ENCODE measurements at places on chromosomes 11 and 22.

- peak; percentile 51 for DNase-seq
Observed at GRCh38 chr11:15920856-15921629, 435.3 kb downstream of the SOX6 start.

- no peak for DNase-seq
Observed at GRCh38 chr11:125061281-125061680, 1.8 kb upstream of the SLC37A2 start.

GRCh38 chr11:10539339-10539738 lies 1.6 kb downstream of the RNF141 start:
- DNase-seq = no peak

DNA sequence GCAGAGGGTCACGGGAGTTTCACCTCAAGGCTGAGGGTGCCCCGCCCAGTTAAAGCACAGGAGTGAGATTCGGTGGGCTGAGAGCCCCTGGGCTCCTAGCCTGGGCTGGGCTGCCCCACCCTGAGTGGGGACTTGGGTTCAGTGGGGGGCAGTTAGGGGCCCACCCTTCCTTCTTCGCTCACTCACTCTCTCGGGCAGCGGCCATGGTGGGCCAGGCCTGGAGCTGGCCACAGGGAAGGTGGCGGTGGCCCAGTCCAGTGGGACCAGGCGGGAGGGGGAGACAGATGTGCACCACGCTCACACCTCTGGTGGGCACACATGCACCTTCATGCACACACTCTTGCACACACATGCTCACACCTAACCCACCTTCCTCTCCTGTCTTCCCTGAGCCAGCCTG lies 6.1 kb downstream of the FLRT1 start:
- DNase-seq = no peak

- DNase-seq = peak; percentile 96
Observed at GRCh38 chr11:132874638-132875037, 657.7 kb downstream of the OPCML start.

GRCh38 chr11:105298630-105299029 lies 159.1 kb upstream of the CARD18 start:
- peak; percentile 35 for DNase-seq

DNA sequence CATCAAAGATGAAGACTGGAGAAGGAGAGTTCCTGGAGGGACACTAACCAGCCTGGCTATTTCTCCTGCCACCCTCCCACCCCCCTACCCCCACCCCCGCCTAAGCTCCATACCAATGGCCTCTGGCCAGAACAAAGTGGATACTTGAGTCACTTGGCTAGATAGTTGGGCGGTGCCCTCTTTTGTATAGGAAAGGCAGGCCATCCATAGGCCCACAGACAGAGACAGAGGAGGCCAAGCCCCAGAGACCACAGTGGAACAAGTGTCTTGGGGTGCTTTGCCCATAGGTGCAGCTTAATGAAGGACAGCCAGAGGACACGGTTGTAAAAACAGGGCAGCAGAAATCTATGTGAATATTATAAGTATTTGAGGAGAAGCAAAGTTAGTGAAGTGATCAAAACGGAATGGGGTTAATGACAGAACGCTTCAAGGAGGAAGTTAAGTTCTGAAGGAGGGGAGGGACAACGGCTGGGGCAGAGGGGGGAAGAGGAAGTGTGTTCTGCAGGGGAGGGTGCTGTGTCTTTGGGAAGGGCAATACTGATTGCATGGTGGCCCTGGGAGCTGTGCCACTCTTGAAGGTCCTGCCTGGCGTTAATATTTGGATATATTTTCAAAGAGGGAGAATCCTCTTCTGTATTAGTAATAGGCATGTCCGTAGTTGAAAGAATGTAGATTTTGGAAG lies 32.7 kb downstream of the FLI1 start:
- no peak for DNase-seq

DNA sequence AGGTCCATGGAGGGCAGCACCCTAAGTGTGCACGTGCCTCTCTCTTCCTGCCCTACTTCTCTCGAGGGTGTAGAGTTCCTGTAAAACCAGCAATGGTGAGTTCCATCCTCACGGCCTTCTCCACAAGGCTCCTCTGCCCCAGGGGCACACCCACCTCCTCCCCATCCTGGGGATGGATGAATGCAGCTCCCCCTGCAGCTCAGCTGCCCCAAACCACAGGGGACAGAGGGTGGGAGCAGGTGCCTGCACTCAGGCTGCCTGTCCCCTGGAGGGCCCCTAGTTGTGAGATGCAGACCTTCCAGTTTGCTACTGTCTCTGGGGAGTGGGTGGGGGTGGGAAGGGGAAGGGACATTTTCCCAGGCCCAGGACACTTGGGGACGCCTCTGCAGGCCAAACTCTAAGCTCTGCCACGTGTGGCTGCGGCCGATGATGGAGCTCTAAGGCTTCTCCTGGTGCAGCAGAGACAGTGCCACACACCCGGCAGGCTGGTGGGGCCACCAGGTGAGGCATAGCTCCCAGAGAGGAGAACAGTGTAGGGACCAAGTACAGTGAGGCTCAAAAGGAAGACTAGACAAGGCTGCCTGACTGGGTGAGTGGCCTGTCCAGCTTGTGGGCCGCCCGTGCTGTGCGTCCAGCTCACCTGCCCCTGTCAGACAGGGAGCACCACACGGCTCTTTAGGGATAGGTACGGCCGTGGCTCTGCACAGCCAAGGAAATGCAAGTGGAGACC lies 540.9 kb downstream of the TBC1D22A start:
- DNase-seq = no peak

DNA sequence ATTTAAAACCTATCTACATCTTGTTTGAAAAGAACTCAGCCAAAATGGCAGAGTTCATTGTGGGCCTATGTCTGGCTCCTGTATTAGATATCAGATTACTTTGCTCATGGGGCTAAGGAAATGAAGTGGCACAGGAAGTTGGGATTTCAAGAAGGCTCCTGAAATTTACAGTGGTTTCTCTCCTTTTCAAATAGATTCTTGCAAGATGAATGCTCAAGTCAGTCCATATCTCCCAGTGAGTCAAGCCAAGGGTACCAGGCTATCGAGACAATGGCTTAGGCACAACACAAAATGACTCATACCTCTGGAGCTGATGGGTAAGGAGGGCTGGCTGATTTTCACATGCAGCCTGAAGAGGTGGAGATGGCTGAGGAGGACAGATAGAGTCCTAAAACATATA lies 24.1 kb upstream of the APOA1 start:
- peak; percentile 87 for DNase-seq

GRCh38 chr11:100824041-100824809 lies 137.1 kb downstream of the ARHGAP42 start:
- no peak for DNase-seq

- no peak for DNase-seq
Observed at GRCh38 chr11:46207270-46207669, 70.2 kb upstream of the CREB3L1 start.

GRCh38 chr11:74397501-74398243 lies 561 bp downstream of the PGM2L1 start:
- DNase-seq = peak; percentile 37

- DNase-seq = no peak
Observed at GRCh38 chr11:70306586-70307033, 36.1 kb downstream of the PPFIA1 start.

- no peak for DNase-seq
Observed at GRCh38 chr11:12636871-12637410, 37.3 kb upstream of the TEAD1 start.

GRCh38 chr22:43911351-43911750 lies 12.3 kb upstream of the PNPLA3 start:
- no peak for DNase-seq
